ENCODE measurements at places on chromosomes 3 and 15. TPM values are rescaled to one million over a fixed set of nuclear protein-coding genes. Genes with fewer than 3 reads are reported as not detected.

DNA sequence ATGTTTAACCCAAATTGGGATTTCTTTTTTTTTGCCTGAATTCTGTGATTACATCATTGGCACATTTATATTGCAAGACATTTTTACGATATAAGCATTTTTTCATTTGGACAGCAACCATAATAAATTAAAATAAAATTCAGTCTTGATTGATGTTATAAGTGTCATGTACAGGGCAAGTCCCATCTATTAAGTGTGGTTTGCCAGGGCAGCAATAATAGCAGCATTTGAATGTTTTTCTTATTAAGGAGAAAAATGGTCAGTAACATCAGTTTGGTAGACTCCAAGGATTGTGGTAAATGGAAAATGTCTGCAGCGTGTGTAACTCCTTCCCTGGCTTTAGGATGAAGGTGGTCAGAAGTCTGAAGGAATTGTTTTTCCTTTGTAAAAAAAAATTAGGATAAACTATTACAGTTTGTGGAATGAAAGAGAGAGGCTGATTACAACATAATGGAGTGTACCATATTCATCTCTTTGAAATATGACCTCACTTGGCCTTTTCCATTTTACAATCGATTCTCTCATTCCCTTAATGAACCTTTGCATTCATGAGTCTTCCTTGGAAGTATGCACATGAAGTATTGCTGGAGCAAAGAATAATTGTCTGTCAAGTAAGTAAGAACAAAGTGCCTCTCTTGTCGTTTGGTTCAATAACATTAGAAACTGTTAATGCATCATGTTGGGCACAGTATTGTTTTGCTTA lies 405.4 kb upstream of the THRB start:
- no peak for DNase-seq

DNA sequence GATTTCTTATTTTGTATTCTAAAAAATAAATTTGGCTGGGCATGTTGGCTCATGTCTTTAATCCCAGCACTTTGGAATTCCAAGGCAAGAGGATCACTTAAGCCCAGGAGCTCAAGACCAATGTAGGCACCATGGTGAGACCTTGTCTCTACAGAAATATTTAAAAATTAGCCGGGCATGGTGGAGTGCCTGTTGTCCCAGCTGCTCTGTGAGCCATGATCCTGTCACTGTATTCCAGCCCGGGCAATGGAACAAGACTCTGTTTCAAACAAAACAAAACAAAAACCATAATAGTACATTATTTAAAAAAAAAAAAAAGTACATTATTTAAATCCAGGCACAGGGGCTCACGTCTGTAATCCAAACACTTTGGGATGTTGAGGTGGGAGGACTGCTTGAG lies 5.5 kb upstream of the RTF1 start:
- no peak for DNase-seq

DNA sequence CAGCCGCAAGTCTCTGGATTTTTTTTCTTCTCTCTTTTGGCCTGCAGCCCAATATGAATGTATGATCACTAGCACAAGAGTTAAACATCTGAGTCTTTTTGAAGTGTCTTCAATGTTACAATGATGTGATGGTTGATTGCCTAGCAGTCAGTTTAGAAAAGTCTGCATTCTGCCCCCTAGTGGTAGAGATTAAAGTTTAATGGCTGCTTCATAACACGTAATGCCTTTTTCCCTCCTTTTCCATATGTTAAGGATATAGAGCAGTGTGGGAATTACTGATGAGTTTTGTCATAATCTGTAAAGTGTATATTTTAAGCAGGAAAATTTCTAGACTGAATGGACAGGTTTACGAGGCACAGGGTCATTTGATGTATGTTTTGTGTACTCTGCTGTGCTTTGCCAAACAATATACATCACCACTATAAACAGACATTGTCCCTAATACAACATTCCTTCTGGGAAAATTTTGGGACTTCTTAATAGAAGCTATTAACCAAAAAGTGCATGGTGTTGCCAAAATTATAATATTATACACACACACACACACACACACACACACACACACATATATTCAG lies 1038.5 kb upstream of the NR2F2 start:
- no peak for DNase-seq

DNA sequence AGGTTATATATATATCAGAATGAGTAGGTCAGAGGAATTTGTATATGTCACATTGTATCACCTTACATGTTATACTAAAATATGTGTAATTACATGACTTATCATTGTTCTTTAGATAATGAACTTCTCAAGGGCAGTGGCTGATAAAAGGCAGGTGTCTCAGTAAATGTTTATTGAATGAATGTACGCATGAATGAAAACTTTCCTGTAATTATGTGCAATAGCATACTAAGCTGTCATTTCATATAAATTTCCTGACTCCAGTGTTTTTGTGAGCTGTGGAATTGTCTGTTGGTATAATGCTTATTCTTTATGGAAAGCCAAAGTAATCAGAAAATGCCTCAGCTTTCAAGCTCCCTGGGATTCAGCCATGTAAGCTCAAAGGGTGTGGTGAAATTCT lies 4.2 kb downstream of the TBC1D23 start:
- no peak for DNase-seq

- DNase-seq, result no peak
Observed at GRCh38 chr3:9149566-9149965, 99.9 kb downstream of the SRGAP3 start.

- no peak for DNase-seq
Observed at GRCh38 chr3:116821371-116821770, 111.8 kb downstream of the TUSC7 start.

- no peak for DNase-seq
Observed at GRCh38 chr15:83983634-83984458, 251.7 kb upstream of the GOLGA6L4 start.

- no peak for DNase-seq
Observed at GRCh38 chr15:48086576-48086975, 34.2 kb upstream of the SLC24A5 start.

DNA sequence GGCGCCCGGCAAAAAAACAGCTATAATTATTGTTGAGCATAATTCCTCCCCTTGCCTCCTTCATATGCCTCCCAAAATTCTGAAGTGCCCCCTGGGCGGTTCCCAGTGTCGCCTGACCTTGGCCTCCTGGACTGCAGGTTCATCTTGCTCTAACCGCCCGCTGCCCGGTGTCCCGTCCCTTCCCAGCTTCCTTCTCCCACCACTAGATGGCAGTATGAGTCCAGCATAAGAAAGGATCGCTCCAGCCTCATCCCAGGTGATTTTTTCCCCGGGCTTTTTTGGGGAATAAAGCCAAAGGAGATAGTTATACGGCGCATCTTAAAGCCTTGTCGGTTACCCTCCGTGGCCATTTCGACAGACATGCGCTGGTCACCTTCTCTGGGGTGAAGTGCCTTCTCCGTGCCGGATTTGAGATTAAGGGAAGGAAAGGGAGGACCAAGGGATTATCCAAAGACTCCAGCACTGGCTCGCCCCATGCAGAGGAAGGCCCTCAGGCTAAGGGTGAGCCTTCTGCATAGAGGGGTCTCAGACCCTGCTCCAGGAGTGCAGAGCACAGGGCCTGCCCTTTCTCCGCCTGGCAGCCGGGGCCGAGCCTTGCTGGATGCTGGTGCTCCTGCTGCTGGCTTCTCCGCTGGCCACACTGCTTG lies 45.8 kb upstream of the TRA2B start:
- DNase-seq, result peak; percentile 64

- no peak for DNase-seq
Observed at GRCh38 chr3:129855170-129855831, 38.2 kb downstream of the TMCC1 start.

DNA sequence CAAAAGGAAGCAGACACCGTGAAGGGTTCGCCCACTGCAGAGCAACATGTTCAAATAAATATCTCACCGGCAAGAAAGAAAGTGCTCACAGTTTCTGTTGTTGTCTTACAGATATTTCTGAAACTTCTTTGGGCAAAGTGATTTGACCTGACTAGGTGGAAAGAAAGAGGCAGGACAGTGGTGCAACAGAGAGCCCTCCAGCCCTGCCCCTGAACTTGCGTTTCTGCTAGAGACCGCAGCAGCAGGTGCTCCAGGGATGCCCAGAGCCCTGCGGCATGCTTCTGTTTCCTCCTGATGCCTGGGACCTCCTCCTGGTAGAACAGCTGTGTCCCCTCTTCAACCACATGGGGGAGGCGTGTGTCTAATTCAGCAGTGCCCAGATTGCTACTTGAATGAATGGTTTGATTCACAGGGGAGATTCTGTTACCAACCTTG lies 123.4 kb downstream of the ATP10A start:
- no peak for DNase-seq

GRCh38 chr15:69072906-69073305 lies 58.4 kb downstream of the NOX5 start:
- no peak for DNase-seq

DNA sequence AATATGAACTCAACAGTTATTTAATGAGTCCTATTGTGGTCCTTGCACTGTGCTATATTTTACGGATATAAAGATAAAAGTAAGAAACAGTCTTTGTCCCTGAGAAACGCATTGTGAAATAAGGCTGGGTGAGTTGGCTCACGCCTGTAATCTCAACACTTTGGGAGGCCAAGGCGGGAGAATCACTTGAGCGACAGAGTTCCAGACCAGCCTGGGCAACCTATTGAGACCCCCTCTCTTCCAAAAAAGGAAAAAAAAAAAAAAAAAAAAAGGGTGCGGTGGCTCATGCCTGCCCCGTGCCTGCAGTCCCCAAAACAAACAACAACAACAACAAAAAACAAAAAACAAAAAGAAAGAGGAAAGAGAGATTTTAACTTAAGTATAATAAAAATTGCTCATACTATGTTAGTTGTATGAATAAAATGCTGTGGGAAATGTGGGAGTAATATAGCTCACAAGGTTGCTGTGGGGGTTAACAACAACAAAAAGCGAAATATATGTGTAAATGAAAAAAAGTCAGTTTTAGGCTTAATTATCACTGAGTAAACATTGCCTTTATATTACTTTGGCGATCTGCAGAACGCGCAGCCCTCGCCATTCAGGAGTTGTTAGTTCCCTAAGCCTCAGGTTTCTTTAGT lies 461 bp upstream of the FNDC3B start:
- DNase-seq, result peak; percentile 69

CALML4 gene
- total RNA-seq, result 3.1 TPM

ATP13A3 gene
- total RNA-seq, result 53.4 TPM

KBTBD13 gene
- 0.08 TPM for total RNA-seq

ADAMTS9 gene
- 38.5 TPM for total RNA-seq

PYGO1 gene
- total RNA-seq, result 24.1 TPM

PPM1L gene
- 10.5 TPM for total RNA-seq

CAPN3 gene
- 16.8 TPM for total RNA-seq

DUOXA2 gene
- total RNA-seq, result not detected

RGMA gene
- total RNA-seq, result 47.6 TPM

ATP1B3 gene
- total RNA-seq, result 140 TPM

ALS2CL gene
- 6.2 TPM for total RNA-seq

Data from ovary (tissue), 10 donors.